NCI-H510A (cell line): ENCODE measurements at places on chromosomes 2 and 18.

DNA sequence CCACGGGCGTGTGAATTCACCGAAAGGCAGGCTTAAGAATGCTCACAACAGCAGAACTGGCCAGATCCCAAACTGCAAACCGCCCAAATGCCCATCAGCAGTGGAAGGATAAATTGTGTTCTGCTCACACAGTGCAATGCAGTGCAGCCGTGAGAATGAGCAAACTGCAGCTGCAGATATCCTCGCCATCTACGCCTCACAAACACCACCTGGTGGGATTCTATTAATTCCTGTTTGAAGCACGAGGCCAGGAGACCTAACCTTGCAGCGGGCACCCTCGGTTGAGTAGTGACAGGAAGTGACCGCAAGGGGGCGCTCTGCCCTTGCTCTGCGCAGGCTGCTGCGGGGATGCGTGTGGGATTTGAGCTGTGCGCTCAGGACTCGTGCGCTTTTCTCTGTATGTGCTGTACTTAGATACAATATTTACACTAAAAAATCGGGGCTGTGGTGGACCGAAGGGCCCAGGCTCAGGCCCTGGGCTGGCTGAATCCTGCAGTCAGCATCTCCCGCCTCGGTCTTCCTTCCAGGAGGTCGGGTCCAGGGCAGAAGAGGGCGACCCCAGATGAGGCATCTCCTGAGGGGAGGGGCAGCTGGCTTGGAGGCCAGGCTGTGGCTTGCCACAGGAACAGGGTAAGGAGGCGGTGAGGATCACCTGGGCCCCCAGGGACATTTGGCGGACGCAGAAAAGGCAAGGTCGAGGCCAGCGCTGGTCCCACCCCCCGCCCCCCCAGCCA, 19.8 kb upstream of the PDIA6 start:
- peak; percentile 73 for DNase-seq

DNA sequence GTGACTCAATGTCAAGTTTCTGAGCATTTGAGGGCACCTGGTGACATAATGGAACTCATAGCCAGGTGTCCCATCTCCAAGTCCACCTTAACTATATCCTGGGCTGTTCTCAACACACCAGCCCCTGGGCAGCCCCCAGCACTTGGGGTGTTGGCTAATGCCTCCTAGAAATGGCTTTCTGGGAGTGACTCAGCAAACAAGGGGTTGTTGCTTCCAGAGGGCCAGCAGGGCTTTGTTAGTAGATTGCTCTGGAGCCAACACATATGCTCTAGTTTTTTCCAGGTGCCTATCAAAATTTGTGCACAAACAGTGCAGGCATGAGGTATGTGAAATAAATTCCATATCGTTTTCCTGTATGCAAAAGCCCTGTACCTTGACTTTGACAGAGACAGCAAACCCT, 448.4 kb downstream of the SLC4A3 start:
- no peak for DNase-seq

DNA sequence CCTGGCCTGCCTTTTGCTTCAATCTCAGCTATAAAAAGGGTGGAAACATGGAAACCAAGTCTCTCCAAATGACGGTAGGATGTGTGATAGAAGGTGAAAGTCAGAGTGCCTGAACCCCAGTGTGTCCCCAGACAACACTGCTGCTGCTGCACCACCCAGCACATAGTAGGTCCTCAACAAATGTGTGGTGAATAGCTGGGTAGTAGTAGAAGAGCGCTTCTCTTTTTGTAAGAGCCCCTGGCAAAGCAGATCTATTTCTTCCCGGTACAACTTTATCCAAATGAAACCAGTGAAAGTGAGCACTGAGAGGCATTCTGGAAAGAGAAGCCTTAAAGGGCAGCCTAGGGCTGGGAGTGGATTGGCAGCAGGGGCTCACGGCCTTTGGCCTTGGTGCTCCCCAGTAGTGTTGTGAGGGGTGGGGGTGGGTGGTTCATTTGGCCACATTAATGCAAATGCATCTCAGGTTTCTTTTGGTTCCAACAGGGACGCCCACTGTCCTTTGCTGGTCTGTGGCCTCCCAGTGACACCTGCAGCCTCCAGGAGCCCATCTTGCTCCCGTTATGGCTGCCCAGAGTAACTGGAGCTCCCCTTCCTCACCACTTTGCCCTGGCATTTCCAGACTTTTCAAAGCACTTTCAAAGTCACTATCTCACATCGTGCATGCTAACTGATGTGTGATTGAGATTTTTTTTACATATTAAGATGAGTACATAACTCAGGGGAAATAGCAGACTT, 304.3 kb upstream of the EPAS1 start:
- DNase-seq = no peak

DNA sequence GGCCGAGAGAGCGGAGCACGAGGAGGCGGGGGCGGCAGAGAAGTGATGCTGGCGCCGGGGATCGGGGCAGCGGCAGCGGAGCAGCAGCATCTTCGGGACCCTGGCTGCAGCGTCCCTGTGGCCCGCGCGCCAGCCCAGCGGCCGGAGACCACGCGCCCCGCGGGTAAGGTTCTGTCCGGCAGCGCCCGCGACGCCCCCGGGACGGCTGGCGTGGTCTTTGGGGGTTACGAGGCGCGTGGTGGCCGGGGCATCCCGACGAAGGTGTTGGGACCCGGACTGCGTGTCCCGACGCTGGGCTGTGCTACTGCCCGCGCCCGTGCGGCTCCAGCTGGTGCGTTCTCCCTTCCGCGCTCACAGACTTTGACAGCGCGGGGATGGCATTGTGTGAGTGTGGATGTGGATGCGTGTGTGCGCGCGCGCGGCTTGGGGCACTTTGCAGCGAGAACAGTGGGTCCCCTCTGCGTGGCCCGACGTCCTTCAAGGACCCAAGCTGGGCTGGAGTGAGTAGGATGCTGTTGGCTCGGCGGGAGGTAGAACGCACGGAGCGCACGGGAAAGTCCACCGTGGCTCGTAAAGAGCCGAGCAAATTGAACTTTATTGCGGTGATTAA, 405.0 kb downstream of the XIRP2 start:
- peak; percentile 6 for DNase-seq

GRCh38 chr2:162217598-162217997, 25.6 kb downstream of the FAP start:
- DNase-seq = no peak

GRCh38 chr2:24055750-24056149, 6.2 kb downstream of the FKBP1B start:
- DNase-seq = no peak

DNA sequence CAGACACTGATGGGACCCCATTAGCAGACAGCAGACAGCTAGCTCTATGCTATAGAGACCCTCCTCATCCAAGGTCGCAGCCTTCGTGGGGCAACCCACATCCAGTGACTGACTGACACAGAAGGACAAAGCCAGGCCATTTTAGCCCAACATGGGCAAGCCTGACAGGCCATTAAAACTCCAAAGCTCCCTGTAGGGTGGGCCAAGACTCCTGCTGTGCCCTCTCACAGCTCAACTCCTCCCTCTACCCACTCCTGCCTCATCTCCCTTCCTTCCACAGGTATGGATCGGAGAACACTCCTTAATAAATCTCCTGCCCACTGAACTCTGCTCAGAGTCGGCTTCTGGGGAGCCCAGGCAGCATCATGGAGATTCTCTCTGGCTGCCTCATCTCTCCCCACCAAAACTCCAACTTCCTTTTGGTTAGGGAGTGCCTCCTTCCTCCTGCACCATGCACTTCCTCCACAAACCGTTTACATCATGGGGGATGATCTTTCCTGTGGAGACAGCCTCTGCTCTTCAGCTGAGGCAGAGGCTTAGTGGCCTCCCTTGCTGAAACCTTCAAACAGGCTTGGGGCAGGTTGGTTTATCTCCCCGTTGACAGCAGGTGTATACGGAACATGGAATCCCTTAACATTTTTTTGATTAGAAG, 86.5 kb downstream of the ACTR3 start:
- DNase-seq = no peak

- DNase-seq = no peak
These were observed 249.4 kb upstream of the UBE2E3 start for GRCh38 chr2:180730976-180731375.

DNA sequence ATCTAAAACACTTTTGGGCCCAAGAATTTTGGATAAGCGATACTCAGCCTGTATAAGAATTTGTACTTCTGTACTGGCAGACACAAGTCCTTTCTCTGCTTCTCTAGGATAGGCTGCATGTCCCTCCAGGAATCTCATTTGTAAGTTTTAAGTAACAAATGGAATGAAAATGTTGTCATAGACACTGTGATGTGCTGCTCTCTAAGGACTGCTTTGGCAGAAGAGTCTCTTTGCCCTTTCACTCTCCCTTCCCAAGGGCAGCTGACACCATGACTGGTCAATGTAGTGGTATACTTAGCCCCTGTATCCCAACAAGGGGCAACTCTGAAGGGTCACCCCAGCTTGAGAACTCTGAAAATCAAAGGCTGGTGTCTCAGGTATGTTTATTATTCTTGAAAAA, 27.3 kb downstream of the PLA2R1 start:
- no peak for DNase-seq

DNA sequence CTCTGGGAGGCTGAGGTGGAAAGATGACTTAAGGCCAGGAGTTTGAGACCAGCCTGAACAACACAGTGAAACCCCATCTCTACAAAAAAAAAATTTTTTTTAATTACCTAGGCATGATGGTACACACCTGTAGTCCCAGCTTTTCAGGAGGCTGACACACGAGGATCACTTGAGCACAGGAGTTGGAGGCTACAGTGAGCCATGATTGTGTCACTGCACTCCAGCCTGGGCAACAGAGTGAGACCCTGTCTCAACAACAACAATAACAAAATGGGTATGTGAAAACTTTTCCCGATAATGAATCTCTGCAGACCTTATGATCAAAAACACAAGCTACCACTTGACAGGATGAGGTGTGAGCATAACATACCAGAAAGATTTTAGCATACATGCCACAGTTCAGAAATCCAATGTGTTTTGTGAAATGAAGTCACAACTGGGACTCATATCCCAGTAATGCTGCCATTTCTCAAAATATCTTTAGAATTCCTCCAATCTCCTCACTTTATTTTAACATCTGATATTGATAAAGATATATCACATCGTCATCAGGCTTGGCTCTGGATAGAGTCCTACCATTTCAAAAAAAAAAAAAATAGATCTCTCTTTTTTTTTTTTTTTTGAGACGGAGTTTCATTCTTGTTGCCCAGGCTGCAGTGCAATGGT, 74.0 kb upstream of the PELI1 start:
- DNase-seq = no peak

DNA sequence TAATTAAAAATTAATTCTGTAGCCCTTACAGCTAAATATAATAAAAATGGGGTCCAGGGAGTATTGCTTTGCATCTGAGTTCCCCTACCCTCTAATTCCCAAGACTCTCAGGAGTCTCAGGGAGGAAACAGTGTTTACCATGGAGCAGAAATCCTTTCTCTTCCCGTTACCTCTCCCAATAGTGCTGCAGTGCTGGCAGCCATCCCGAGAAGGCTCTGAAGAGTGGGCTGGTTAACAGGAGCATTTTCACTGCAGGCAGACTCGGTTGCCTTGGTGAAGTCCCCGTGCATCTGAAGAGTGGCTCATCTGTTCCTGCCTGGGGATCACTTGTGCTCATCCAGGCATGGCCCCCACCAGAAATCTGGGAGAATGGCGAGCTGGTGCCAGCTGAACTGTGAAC, 41.8 kb upstream of the TMEM178A start:
- no peak for DNase-seq
